ENCODE measurements at places on chromosomes 3 and 15. TPM values are rescaled to one million over a fixed set of nuclear protein-coding genes. Genes with fewer than 3 reads are reported as not detected.

- H3K4me3 ChIP-seq = no peak overlapping the region
- no peaks in the 10 kb centered on the region for H3K36me3 ChIP-seq
- H3K4me1 ChIP-seq = no peaks in the 10 kb centered on the region
- H3K27ac ChIP-seq = no peak overlapping the region
- no peak for DNase-seq
Measured at GRCh38 chr15:78372880-78373279, 32.7 kb downstream of the CRABP1 start.

DNA sequence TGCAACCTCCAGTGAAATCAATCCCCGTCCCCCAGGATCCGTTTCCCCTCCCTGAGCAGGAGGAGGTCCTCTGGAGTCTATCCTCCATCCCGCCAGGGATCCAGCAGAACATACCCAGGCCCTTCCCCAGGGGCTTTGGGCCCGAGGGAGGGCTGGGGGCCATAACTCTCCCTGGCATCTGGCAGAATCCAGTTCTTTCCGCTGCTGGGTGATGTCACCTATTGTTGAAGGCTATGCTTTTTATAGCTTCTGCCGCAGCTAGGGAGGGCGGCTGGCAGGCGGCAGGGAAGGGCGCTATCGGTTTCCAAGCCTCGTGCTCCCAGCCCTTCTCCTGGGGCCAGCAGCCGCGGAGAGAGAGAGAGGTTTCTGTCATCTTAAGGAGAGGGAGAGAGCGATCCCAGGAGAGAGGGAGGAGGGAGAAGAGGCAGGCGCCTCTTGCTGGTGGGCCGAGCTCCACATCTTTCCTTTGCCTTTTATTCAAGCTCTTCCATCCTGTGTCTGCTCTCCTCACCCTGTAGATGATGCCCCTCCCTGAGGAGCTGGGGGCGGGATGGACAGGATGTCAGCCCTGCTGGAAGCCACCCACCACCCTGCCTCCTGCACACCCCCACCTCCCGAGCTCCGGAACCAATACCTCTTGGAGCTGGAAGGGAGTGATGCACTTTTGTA, 120.1 kb downstream of the ANP32A start:
- no peaks in the 10 kb centered on the region for H3K36me3 ChIP-seq
- H3K27me3 ChIP-seq = no peaks in the 10 kb centered on the region
- H3K27ac ChIP-seq = peak overlapping the region; percentile 93

GRCh38 chr3:37892927-37893600, 31.4 kb downstream of the CTDSPL start:
- DNase-seq = no peak

CPB1 gene
- total RNA-seq = not detected

- H3K4me1 ChIP-seq = no peaks in the 10 kb centered on the region
- no peaks in the 10 kb centered on the region for H3K27me3 ChIP-seq
- H3K27ac ChIP-seq = no peak overlapping the region
- no peaks in the 10 kb centered on the region for H3K36me3 ChIP-seq
Measured at GRCh38 chr3:126345641-126346460, 11.4 kb downstream of the KLF15 start.

AP4E1 gene
- 20.5 TPM for total RNA-seq

DNA sequence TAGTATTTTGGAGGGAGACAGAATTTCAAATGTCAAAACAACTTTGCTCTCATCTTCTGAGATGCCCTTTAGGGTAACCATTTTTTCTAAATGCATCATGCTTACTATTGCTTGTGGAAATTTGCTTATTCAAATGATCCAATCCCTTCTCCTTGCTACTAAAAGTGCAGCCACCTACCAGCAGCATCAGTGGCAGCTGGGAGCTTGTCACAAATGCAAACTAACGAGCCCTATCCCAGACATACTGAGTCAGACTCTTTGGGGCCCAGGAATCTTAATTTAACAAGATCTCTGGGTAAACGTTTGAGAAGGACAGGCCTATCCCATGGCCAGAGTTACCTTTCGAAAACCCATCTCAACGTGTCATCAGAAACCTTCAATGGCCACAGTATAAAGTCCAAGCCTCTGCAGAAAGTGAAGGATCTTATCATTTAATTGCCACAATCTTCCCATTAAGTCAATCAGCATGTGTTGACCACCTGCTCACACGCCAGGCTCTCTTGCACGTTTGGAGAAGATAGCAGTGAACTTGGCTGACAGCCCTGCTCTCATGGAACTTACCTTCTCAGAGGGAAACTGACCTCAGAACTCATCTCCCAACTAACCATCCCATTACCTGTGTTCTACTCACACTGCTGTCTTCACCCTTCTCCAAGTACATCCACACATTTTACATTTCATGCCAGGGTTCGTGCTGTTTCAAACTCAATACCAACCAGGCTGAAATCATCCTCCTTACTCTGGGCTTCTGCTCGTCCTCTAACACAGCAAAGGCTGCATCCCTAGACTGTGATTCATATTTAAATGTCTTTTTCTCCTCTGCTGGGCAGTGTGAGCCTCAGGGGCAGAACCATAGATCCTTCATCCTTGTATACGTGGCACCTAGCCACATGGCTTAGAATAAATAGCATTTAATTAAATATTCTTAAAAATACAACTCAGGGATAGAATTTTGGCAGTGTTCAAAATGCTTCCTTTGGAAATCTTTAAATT, 24.8 kb upstream of the VGLL4 start:
- H3K27ac ChIP-seq = no peak overlapping the region
- no peaks in the 10 kb centered on the region for H3K4me1 ChIP-seq
- no peaks in the 10 kb centered on the region for H3K36me3 ChIP-seq
- H3K27me3 ChIP-seq = no peaks in the 10 kb centered on the region
- DNase-seq = no peak
- no peak overlapping the region for H3K4me3 ChIP-seq

- no peak for DNase-seq
- H3K4me3 ChIP-seq = no peak overlapping the region
- no peaks in the 10 kb centered on the region for H3K27me3 ChIP-seq
- H3K36me3 ChIP-seq = no peaks in the 10 kb centered on the region
Measured at GRCh38 chr3:124315215-124316033, 323.5 kb upstream of the ROPN1 start.

DNA sequence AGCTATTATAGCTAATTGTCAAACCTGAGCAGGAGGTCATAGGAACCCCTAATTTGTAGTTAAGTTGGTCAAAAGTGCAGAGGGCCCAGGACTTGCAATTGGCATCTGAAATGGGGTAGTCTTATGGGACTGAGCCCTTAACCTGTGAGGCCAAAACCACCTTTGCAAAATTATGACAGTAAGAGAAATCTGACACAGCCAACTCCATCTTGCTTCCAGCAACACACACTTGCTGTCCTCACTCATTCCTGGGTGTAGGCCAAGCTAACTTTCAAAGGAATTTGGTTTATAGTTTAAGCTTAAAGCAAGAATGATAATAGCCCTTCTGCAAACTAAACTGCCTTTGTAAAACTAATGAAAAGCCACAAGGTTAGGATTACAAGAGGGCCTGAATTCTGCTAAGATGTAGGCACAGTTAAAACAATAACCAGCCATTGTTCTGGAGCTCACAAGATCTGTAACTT, 57.6 kb upstream of the FRMD4B start:
- no peaks in the 10 kb centered on the region for H3K27me3 ChIP-seq
- no peak for DNase-seq
- no peaks in the 10 kb centered on the region for H3K4me1 ChIP-seq
- no peak overlapping the region for H3K27ac ChIP-seq
- no peak overlapping the region for H3K4me3 ChIP-seq
- no peaks in the 10 kb centered on the region for H3K36me3 ChIP-seq

- no peak for DNase-seq
- H3K36me3 ChIP-seq = no peaks in the 10 kb centered on the region
- no peak overlapping the region for H3K27ac ChIP-seq
- H3K4me1 ChIP-seq = no peaks in the 10 kb centered on the region
- H3K4me3 ChIP-seq = no peak overlapping the region
- H3K27me3 ChIP-seq = no peaks in the 10 kb centered on the region
Measured at GRCh38 chr3:56459104-56459496, 9.2 kb downstream of the ERC2 start.

- H3K27ac ChIP-seq = no peak within 1 kb of the TSS
- peak; percentile 76 for DNase-seq
- peaks cover 33% of the 10 kb centered on the region for H3K27me3 ChIP-seq
Measured at GRCh38 chr15:44195151-44195740, at the start of gene FRMD5. TSS of gene FRMD5 (minus strand) at chr15:44195271.

LRRIQ4 gene
- not detected for total RNA-seq

NMNAT3 gene
- total RNA-seq = 17.2 TPM

DNA sequence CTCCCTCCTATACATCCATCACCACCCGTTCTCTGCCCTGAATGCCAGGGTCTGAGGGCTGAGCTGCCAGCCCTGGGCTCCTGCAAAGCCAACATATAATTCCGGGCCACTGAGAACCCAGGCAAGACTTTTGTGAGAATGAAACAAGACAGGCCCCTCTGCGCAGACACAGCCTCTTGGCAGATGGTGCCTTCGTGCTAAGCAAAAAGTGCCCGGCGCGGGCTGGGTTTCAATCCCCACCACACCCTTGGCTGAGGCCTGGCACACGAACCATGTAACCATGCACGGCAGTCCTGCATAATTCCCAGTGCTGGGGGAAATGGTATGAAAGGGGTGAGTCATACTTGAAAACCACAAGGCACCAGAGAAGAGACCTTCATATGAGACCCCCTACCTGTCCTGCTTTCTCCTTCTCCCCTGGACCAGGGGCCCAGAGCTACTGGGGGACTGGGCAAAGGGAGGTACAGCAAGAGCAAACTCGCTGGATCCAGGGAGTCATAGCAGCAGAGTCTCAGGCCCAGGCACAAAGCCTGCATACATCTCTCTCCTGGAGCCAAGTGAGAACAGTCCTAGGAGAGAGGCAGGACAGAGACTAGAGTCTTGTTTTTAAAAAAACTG, 26.1 kb upstream of the LOXL1 start:
- DNase-seq = no peak
- H3K27me3 ChIP-seq = no peaks in the 10 kb centered on the region
- no peak overlapping the region for H3K27ac ChIP-seq

- no peak overlapping the region for H3K4me3 ChIP-seq
- no peaks in the 10 kb centered on the region for H3K27me3 ChIP-seq
- no peaks in the 10 kb centered on the region for H3K36me3 ChIP-seq
- H3K4me1 ChIP-seq = no peaks in the 10 kb centered on the region
- no peak overlapping the region for H3K27ac ChIP-seq
Measured at GRCh38 chr3:4949659-4950058, 29.6 kb upstream of the BHLHE40 start.

DNA sequence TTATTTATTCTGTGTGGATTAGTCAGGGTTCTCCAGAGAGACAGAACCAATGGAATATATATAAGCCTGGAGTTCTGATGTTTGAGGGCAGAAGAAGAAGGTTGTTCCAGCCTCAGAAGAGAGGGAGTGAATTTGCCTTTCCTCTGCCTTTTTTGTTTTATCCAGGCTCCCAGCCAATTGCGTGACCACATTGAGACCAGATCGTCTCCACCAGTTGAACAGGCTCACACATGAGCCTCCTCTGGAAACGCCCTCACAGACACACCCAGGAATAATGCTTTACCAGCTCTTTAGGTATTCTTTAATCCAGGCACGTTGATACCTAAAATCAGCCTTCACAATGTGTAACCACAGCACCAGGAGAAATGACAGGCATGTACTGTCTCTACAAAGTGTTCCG, 923.1 kb downstream of the TBL1XR1 start:
- no peaks in the 10 kb centered on the region for H3K36me3 ChIP-seq
- H3K4me1 ChIP-seq = no peaks in the 10 kb centered on the region
- H3K27me3 ChIP-seq = no peaks in the 10 kb centered on the region
- no peak overlapping the region for H3K4me3 ChIP-seq
- DNase-seq = no peak

DNA sequence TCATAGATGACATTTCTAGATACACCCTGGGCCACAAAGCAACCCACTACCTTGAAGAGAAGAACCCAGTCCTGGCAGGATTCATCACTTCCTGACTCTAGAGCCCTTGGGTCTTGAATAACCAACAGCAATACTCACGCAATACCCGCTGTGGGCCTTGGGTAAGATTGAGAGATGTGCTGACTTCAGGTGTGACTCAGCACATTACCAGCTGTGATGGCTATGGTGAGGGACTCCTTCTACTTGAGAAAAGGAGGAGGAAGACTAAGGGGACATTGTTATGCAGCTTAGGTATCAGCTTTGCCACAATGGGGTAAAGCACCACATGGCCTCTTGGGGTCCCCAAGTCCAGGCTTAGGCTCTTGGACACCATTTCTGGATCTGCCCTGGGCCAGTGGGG, 14.9 kb downstream of the C3orf33 start:
- DNase-seq = no peak
- no peak overlapping the region for H3K27ac ChIP-seq
- H3K36me3 ChIP-seq = no peaks in the 10 kb centered on the region
- H3K4me3 ChIP-seq = no peak overlapping the region
- H3K4me1 ChIP-seq = no peaks in the 10 kb centered on the region

DNA sequence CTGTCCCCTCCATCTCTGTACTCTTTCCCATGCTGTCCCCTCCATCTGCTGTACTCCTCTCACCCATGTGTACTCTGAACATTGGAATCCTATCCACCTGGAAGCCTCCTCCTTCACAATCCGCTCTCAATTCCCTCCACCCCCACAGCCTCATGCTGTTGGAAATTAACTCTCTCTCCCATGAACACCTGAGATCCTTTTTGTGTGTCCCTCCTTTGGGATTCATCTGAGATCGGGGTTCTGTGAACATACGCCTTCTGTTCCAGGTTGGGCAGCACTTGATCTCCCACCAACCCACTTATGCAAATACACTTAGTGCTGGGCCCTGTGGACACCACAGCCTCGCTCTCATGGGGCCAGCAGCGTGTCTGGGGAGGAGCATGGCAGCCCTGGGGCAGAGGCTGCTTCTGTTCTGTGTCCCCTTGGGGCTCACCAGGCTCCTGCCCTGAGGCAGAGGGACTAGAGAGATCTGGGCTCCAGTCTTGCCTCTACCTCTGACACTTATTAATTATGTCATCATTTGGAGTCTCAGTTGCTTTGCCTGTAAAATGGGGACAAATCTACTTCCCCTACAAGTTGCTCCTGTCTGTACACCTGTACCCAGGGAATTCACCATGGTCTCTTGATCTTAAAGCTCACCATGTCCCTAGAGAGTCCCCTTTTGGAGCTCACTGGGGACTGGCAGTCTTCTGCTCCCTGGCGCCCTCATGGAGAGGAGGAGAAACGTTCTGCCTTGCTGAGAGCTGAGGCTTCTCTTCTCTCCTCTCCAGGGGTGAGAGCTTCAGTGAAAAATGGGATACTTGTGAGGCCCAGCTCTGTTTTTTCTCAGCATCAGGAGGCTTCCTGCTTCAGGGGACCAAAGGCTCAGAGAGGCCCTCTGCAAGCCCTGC, 42.7 kb downstream of the ITGA11 start:
- peak overlapping the region; percentile 57 for H3K27ac ChIP-seq
- DNase-seq = peak; percentile 12
- H3K4me1 ChIP-seq = no peaks in the 10 kb centered on the region
- no peaks in the 10 kb centered on the region for H3K36me3 ChIP-seq

- no peaks in the 10 kb centered on the region for H3K36me3 ChIP-seq
- no peaks in the 10 kb centered on the region for H3K4me1 ChIP-seq
- no peaks in the 10 kb centered on the region for H3K27me3 ChIP-seq
- DNase-seq = no peak
- no peak overlapping the region for H3K27ac ChIP-seq
- no peak overlapping the region for H3K4me3 ChIP-seq
Measured at GRCh38 chr15:63978511-63979261, 67.6 kb downstream of the DAPK2 start.

IGSF11 gene
- 4.4 TPM for total RNA-seq

GRCh38 chr15:72836676-72837330, 53.2 kb upstream of the ADPGK start:
- H3K36me3 ChIP-seq = no peaks in the 10 kb centered on the region
- no peaks in the 10 kb centered on the region for H3K27me3 ChIP-seq
- H3K4me3 ChIP-seq = no peak overlapping the region
- H3K27ac ChIP-seq = no peak overlapping the region
- no peaks in the 10 kb centered on the region for H3K4me1 ChIP-seq
